ENCODE measurements at places on chromosomes 11 and 22.

- DNase-seq: no peak
These were observed 49.5 kb downstream of the IGF2 start for GRCh38 chr11:2089536-2090165.

DNA sequence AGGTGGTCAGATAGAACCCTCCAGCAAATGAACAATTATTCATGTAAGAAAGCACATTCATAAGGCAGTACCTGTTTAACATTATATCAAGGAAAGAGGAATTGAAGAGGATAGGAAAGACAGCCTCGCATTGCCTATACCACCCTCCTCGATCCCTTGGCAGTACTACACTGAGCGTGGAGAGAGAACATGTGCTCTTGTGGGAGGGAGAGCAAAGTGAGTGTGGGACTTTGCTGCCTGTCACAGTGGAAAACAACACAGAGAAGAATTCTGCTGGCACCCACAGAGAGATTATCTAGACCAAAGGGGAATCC lies 17.5 kb upstream of the DDX10 start:
- DNase-seq: no peak

DNA sequence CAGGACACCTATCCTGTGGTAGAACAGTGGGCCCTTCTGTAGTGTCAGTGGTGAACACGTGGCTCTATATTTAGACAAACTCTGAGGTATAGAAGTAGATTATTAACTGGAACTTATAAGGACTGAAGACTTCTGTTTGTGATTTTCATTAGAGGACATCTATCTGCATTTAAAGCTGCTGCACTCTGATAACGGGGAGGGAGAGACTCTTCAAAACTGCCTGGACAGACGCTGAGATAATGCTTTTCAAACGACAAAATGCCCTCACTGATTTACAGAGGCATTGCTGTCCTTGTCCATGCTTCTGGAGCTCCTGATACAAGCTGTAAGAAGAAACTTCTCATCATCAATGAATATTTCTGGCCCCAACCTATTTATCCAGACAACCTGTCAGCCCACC lies 425.2 kb downstream of the OPCML start:
- no peak for DNase-seq

- DNase-seq: no peak
These were observed 13.5 kb downstream of the PCSK7 start for GRCh38 chr11:117218133-117218915.

DNA sequence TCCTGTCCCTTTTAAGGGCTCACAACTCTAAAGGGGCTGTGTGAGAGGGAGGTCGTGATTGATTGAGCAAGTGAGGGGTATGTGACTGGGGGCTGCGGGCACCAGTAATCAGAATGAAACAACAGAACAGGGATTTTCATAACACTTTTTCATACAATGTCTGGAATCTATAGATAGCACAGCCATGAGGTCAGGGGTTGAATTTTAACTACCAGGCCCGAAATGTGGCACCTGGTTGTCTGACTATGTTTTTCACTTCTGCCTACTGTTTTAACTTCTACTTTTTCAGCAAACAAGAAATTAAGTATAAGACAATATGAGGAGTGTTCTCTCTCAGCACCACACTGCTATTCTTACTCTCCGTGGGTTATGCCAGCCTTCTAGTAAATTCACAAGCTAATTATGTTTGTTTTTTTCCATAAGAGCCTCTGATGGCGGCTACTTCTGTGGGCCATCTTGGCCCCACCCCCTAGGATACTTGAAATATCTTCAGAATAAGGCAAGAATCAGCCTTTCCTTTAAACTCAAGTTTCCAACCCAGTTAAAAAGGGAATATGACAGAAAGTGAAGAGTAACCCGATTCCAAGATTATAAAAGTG lies 552.8 kb upstream of the CHORDC1 start:
- no peak for DNase-seq

DNA sequence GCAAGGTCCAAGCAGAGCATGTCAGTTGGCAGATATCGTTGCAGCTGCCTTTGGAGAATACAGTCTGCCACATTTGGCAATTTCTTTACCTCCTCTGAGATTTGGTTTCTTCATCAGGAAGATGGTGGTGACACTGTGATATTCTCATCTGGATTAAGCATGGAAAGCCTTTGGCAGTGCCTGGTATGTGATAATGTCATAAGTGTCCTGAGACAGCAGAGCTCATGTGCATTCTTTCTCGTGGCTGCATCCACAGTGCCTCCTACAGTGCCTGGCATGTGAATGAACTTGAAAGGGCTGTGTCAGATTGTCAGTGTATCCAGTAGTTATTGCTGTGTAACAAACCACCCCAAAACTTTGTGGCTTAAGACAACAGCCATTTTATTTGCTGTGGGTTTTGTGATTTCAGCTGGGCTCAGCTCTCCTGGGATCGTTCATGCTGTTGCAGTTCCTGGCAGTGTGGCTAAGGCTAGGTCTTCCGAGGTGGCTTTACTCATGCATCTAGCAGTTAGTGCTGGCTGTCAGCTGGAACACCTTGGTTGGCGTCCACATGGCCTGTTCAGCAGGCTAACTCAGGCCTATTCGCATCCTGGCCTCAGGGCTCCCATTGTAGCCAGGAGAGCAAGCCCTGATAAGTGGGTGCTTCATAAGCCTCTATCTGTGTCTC lies 35.7 kb upstream of the MICAL2 start:
- no peak for DNase-seq

DNA sequence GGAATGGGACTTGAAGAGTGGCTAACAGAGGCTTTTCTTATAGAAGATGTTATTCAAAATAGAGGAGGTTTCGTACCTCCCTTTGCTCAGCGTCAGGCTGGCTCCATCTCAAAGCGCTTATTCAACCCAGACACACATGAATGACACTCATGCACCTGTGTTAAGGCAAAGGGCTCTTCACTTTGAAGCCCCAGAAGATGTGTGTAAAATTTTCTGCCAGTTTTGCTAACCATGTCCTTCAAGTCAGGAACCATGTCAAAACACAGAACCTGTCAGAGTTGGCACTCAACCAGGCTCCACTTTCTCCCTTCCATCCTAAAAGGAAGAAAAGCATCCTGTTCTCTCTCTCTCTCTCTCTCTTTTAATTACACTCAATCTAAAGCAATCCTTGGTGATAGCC lies 352.8 kb upstream of the NARS2 start:
- DNase-seq: no peak

DNA sequence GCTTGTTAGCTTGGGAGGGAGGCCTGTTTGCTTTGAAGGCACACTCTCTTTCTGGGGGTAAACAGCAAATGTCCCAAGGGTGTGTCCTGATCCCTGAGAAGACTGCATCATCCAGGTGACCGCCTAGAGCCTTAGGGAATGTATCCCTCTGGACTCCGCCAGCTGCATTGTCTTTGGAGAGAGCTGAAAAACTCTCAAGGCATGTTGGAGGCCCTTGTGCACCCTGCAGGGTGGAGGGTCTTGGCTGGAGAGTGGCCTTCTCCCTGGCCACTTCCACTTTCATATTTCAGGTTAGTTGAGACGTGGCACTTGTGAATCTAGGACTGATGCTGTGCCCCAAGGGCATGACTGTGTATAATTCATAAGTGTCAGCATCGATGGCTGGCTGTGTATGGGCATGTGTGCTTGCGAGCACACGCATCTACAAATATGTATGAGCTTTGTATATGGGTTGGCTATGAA lies 70.6 kb downstream of the ZBTB16 start:
- DNase-seq: no peak

GRCh38 chr11:103798026-103798425 lies 238.4 kb upstream of the DDI1 start:
- DNase-seq: no peak

DNA sequence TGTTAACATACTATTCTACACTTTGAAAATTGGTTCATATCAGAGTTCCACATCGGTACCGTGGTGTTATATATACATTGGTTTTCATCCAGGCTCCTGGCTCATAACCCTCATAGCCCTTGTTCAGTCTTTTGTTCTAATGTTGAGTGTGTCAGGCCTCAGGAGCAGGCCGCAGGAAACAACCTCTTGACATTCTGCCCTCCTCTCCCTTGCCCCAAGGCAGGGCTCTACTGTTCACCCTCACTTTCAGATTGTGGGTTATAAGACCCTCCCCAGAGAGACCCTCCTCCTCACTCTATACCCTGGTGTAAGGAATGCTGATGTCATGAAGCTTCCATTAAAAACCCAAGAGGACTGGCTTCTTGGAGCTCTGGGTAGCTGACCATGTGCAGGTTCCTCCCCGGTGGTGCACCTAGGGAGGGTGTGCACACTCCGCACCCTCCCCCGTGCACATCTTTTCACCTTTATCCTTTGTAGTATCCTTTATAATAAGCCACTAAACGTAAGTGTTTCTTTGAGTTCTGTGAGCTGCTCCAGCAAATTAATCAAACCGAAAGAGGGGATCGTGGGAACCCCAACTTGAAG lies 12.1 kb downstream of the SSH3 start:
- no peak for DNase-seq

GRCh38 chr11:119378851-119379465 lies 2.5 kb downstream of the USP2 start:
- no peak for DNase-seq

DNA sequence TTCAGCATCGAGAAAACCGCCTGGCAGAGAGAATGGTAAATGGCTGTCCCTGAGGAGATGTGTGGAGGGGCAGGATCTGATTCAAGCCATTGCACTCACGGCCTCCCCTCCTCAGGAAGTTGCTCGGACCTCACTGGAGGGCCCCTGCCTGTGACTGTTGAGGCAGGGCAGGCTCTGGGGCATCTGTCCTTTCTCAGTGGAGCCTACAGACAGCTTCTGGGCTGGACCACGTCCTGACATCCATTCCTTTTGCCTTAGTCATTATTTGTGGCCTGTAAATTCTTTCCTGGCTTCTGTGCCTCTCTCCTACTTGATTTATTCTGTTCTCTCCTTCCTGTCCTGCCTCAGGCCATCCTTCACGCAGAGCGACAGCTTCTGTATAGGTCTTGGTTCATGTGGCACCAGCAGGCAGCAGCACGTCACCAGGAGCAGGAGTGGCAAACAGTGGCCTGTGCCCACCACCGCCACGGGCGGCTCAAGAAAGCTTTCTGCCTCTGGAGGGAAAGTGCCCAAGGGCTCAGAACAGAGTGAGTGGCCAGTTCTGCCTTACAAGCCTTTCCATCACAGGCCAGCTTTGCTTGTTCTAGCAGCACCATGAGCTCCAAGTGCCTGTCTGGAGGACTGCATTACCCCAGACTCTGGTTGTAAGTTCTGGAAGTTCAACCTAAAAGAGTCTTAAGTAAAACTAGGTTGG lies 59.6 kb downstream of the PISD start:
- no peak for DNase-seq

- DNase-seq: no peak
These were observed 1995.6 kb upstream of the RAG2 start for GRCh38 chr11:38593649-38594048.

GRCh38 chr11:48116437-48117228 lies 100.0 kb upstream of the OR4B1 start:
- DNase-seq: peak; percentile 34

GRCh38 chr11:129458756-129459535 lies 83.3 kb downstream of the BARX2 start:
- peak; percentile 78 for DNase-seq

GRCh38 chr11:106683435-106683834 lies 334.8 kb downstream of the GUCY1A2 start:
- DNase-seq: no peak

DNA sequence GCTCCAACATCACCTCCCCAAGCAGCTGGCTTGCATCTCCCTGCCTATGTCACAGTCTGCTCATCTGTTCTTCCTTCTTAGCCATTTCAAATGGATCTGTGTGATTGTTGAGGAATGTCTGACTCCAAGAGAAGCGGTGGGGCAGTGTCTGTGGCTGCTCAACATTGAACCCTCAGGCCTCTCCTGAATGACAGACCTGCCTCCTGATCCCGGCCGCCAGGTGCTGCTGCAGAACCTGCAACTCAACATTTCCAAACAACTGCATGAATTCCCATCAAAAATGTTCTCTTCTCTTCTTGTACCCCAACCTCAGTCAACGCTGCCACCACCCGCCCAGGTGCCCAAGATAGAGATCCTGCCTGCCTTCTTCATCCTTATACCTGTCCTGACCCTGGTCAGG lies 132.5 kb downstream of the FBXO7 start:
- DNase-seq: no peak

DNA sequence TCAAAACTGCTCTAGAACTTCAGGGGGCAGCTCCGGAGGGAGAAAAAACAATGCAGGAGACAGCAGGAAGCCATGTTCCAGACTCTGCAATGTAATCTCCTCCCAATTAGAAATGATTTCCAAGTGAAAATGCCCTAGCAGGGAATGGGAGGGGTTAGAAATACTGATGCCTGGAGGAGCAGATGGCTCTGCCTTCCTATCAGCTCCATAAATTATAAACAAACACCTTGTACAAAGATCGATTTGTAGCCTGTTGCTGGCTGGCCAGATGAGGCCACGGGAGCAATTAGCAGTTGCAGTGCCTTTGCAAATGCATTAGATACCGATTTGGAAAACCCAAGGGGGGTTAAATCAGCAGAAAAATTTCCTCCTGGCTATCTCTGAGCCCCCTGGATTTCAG lies 46.6 kb upstream of the CHRM4 start:
- no peak for DNase-seq

DNA sequence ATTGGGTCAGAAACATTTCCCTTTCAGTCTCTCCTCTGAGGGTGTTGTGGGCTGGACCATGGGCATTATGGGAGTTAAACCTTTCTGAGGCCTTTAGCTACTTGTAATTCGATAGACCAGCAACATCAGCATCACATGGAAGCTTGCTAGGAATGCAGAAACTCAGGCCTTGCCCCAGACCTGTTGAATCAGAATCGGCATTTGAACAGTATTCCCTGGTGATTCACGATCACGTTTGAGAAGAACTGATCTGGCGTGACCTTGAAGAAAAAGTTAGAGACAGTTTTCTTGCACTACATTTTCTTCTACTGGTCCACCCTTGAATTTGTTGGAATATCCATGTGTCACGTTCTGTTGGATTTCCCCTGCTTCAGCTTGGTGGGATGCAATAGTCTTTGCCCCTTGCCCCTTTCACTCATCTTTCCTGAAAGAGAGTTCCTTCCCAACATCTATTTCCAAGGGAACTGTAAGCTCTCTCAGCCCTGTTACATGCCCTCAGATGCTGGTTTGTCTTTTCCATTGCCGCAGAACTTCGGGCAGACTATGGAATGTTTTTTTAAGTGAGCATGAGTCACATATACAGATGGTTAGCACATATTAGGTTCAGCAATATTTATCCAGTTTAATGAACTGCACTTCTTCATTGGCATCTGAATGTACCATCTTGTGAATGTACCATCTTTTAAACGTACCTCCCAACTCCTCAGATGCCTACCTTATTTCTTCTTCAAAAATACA lies 23.9 kb downstream of the EHF start:
- DNase-seq: no peak

- DNase-seq: no peak
These were observed 4.4 kb downstream of the RBX1 start for GRCh38 chr22:40955571-40955970.

All from Caco-2 (cell line).